ENCODE measurements at places on chromosomes 3 and 15.

DNA sequence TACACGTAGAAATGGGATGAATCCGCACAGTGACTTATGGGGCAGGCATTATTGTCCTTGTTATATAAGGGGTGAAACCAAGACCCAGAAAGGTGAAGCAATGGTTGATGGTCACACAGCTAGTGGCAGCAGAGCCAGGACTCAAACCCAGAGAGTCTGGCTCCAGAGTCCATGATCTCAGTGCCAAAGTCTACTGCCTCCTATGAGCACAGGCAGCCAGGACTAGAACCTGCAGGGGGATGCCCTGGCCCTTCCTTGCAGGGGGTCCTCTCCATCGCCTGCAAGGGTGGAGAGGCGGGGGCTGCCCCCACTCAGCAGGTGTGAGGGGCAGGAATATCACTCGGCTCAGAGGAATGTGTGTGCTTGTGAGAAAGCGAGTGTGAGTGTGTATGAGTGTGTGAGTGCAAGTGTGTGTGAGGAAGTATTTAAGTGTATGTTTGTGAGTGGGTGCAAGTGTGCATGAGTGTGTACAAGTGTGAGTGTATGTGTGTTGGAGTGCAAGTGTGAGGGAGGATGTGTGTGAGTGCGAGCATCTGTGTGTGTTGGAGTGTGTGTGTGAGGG, 44.7 kb downstream of the UMPS start:
- no peak for DNase-seq

DNA sequence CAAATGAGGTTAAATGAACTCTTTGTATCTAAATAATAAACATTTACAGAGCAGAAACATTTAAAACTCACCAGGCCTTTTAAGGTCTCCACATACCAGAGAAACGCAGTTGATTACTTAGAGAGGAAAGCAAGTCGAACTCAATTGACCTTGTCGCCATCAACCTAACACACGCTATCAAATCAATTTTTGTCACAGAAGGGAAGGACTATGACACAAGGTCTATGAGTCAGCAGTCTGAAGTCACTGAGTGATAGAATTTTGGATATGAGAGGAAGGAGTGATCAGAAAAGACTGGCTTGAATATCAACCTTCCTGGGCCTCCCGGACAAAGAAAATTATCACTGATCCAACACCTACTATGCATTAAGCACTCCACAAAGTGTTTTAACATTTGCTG, 514.4 kb upstream of the ZNF385D start:
- DNase-seq = no peak

DNA sequence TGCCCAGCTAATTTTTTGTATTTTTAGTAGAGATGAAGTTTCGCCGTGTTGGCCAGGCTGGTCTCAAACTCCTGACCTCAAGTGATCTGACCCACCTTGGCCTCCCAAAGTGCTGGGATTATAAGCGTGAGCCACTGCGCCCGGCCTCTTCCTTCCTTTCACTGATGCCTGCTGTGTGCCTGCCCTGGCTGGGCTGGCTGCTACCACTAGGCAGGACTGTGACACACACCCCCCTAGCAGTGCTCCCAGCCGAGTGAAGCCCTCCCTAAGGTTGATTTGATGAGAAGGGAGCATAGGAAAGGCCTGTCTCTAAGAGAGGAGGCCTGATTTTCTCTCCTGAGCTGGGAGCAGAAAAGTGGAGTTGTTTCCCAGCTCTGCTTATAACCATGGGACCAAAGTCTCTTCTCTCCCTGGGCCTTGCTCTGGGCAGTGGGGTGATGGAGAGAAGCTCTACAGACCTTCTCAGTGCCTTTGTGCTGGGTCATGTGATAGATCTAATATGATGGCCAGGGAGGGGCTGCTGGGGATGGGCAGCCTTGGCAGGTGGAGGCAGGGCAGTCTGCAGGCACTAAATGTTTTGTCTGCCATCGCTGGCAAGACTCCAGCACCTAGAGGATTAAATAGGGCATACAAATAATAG, 20.1 kb upstream of the SFMBT1 start:
- DNase-seq = no peak

- DNase-seq = no peak
Observed at GRCh38 chr3:42228796-42229195, 37.2 kb downstream of the CCK start.

DNA sequence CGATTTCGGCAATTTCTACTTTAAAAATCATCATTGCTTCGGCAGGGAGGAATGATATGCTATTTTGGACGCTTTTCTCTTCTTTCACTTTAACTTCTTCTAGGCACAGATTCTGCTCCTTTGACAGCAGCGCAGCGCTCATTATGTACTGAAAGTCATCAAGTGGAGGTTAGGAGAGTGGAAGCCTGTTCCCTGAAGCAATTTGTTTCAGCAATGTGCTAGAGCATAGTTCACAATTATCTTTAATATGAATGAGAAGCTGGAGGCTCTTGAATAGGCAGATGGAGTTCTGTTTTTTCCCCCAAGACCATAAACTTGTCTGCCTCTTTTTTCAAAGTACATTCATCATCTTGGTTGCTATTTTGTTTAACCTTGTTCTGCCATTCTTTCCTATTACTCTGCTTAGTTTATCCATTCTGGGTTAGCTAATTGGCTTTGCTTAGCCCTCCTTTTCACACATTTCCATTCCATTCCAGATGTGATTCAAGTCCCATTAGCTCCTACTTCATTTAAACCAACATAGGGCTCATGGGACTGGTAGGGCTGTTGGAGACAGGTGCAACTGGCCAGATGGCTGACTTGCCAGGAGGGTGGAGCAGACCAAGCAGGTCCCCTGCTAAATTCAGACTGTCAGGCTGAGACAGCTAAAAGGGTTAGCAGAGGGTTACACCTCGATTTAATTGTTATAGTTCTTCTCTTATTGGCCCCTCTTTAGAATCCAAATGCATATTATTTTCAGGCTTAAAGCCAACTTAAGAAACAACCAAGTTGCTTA, 534.7 kb upstream of the CBLB start:
- no peak for DNase-seq

DNA sequence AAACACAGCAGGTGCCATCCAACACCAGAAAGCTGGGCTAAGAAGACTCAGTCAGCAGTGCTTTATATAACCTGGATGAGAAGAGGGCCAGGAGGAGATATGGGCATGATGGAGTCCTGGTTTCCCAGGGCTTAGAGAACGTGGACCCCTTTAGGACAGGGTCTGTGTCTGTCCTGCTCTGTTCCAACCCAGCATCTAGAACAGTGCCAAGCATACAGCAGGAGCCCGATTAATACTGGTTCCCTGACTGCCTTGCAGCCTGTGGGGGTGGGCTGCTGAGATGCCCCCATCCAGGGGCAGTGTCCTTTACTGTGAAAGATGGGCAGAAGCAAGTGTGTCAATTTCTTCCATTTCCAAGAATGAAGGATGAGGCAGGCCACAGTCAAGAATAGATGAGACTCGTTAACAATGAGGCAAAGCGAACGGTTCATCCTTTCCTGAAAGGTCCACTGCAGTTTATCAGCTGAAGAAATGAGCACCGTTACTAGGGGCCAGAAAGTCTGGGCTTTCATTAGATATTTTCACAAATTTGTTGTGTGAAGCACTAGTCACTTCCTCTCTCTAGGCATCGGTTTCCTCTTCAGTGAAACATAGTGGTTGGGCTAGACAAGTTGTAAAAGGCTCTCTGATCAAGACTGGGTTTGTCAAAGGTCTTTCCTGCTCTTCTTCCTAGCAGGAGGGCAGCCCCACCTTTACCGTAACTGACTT, 72.0 kb upstream of the HERC1 start:
- DNase-seq = no peak

DNA sequence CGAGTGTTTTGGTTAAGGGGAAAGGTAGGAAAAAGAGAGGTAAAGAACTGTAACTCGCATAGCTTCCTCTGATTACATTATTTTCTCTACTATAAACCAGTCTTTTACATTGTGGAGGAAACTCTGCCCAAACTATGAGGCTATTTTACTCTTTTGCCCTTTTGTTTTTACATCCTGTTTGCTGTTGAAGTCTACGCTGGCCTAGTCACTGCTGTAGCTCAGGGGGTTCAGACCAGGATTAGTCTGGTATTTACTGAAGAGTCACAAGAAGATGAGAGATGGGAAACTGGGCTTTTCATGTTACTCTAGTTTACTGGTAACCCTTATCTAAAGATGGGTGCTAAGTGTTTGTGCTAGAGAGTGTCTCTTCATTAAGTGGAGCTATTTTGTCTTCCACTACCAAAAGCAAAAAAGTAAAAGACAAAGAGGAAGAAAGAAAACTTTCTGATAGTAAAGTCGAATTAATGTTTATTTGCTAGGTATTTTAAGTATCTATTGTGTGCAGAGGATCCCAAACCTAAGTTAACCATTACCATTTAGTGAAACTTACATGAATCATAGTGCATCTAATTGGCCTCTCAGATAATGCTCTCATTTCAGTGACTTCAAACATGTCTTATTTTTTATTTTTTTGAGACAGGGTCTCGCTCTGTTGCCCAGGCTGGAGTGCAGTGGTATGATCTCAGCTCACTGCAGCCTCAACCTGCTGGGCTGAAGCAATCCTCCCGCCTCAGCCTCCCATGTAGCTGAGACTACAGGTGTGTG, 10.9 kb downstream of the RARB start:
- DNase-seq = no peak

DNA sequence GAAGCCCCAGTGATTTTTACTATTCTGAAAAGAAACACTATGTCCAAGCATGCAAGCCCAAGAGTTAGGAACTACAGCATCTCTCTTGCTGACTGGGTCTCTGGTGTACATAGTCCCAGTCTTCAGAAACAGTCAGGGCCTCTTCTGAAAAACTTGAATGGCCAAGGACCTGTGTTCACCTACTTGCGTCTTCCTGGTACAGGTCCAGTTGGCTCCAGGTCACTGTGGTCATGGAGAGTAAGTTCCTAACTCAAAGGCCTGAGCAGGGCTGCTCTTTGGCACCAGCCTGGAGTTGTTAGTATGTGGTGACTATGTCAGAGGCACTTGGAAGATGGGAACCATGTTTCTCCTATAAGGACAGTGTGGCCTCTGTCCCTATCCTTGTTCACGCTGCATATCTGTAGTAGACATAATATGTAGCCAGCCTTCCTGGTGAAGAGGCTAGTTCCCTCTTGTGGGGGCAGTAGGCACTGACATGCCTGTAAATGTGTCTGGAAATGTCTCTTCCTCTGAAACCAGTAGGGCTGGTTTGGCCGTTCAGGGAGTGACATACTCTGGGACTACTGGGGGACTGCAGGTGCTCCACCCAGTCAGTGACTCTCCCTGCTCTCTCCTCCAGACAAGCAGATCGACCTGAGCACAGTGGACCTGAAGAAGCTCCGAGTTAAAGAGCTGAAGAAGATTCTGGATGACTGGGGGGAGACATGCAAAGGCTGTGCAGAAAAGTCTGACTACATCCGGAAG, 2.6 kb upstream of the RBM15B start:
- DNase-seq = no peak

DNA sequence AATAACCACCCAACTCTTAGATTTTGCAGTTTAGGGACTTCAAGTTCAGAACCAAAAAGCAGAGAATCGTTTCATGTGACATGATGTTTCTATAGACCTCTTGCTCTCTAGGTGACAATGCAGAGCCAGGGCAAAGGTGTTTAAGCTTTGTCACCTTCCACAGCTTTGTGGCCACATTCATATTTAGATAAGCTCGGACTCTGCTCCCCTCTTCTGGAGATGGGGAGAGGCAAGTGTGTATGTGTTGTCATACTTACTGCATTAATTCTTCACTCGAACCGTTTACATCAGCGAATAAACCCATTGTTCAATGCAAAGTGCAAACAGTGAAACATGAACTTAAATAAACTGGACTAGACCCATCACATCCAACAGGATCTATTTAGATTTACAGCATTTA, 33.2 kb downstream of the ST3GAL6 start:
- DNase-seq = no peak

- DNase-seq = peak; percentile 85
Observed at GRCh38 chr15:64507293-64507802, 47.0 kb downstream of the ZNF609 start.

GRCh38 chr3:105254154-105254553, 112.6 kb upstream of the ALCAM start:
- DNase-seq = no peak

GRCh38 chr15:90300988-90301706, 35.7 kb downstream of the NGRN start:
- DNase-seq = peak; percentile 70

GRCh38 chr3:297585-297984, 101.0 kb downstream of the CHL1 start:
- no peak for DNase-seq

DNA sequence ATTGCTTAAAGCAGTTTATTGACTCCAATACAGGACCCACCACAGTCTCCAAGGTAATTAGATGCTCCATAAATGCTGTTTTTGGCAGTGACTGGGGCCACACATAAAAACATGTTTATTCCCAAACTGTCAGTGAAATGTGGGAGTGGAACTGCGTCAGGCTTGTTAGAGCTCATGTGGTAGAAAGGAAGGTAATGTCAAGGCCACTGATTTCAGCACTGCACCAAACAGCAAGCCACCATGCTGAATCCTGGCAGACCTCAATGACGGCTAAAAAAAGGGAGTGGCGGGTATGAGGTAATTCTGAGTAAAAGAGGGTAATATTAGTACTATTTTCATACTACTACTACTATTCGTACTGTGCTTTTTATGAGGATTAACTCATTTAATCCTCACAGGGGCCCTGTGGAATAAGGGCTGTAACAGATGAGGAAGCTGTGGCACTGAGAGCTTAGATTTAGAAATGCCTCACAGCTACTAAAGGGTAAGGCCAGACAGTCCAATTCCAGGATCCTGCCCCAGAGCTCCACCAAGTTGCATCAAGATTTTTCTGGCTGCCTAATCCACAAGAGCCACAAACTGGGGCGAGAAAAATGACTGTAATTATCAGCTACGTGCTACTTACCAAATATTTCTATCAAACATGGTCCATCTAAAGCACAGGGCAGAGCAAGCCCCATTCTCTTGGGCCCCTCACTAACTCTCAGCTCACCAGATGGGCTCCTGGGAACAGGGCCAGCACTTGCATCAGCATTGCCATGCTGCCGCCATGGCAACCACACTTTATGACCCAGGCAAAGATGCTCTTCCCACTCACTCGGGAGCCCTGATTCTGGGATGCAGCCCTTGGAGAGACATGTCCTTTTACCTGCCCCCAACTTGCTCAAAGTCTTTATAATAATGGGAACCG, 83.6 kb upstream of the SPATA12 start:
- DNase-seq = no peak

- DNase-seq = no peak
Observed at GRCh38 chr3:75983609-75984290, 198.4 kb upstream of the ZNF717 start.

DNA sequence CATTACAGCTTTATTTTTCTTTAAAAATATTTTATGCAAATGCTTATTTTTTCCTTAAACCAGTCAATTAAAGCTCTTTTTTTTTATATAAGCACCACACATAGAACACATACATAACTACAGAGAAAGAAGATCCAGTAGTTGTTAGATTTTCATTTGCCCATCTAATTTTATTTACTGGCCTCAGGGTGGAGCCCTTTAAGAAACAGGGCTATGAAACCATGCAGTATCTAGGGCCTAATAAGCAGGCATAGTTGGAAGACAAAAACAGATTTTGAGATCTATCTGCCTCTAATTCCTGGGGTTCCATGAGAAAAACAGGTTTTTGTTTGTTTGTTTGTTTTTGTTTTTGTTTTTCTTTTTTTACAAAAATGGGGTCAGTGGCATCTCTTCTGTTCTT, 120.6 kb downstream of the BCHE start:
- no peak for DNase-seq

GRCh38 chr3:139676108-139676507, 1.7 kb downstream of the NMNAT3 start:
- no peak for DNase-seq
